CD8-positive, alpha-beta T cell (primary cell): ENCODE measurements at places on chromosomes 7 and 10.

- no peak for DNase-seq
Measured at GRCh38 chr10:131574363-131574706, 262.8 kb upstream of the TCERG1L start.

- DNase-seq, result peak; percentile 33
Measured at GRCh38 chr10:74103560-74104258, 46.9 kb downstream of the AP3M1 start.

GRCh38 chr10:129107525-129107924 lies 359.5 kb upstream of the MGMT start:
- no peak for DNase-seq

DNA sequence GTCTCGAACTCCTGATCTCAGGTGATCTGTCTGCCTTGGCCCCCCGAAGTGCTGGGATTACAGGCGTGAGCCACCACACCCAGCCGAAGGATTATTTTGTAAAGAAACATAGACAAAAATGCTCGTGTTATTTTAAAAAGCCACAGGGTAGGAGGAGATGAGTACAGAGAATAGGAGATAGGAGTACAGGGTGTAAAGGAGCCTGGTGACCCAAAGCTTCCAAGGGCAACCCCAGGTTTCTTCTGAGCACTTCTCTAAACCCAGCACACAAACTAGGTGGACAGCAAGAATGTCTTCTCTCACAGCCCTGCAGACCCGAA lies 54.7 kb downstream of the ZNF467 start:
- no peak for DNase-seq

- DNase-seq, result no peak
Measured at GRCh38 chr7:38893061-38893460, 15.9 kb downstream of the VPS41 start.

DNA sequence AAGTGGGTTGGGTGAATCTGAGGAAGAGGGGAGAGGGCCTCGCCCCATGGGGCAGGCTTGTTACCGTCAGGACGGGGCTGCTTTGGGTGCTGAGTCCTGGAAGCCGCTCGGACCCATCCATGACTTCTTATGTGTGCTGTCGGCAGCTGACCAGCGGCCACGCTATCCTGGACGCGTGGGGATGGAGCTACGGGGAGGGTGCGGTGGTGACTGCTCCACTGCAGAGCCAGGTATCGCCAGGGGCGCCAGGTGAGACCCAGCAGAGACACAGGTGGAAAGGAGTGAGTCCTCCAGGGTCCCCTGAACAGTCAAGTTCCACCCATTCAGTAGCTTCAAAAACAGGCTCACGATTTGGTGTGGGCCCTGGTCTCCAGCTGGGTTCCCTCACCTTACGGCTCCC lies 10.6 kb upstream of the FAM20C start:
- no peak for DNase-seq

- no peak for DNase-seq
Measured at GRCh38 chr10:29926693-29927048, 132.7 kb downstream of the JCAD start.

DNA sequence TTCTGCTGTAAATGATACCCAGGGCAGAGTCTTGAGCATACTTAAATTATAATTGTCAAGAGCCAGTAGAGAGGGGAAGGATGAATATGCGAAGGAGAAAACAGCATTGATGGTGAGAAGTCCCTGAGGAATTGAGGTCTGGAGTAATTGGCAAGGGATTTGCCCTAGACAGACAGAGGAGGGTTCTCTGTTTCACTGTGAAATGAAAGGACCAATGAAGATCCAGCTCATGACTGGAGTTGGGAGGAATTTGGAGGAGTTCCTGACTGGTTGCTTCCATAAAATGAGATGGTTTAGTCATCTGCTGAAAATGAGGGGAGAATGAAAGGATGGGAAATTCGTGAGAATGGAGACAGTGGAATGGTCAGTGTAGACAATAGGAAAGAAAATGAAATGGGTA lies 6.8 kb downstream of the PRPF18 start:
- no peak for DNase-seq

GRCh38 chr7:134364619-134365037 lies 47.9 kb upstream of the SLC35B4 start:
- no peak for DNase-seq

- DNase-seq, result no peak
Measured at GRCh38 chr7:13920053-13920697, 69.3 kb downstream of the ETV1 start.

- DNase-seq, result no peak
Measured at GRCh38 chr7:573933-574381, 54.3 kb upstream of the PDGFA start.

GRCh38 chr7:31950091-31950755 lies 120.0 kb downstream of the PDE1C start:
- no peak for DNase-seq

DNA sequence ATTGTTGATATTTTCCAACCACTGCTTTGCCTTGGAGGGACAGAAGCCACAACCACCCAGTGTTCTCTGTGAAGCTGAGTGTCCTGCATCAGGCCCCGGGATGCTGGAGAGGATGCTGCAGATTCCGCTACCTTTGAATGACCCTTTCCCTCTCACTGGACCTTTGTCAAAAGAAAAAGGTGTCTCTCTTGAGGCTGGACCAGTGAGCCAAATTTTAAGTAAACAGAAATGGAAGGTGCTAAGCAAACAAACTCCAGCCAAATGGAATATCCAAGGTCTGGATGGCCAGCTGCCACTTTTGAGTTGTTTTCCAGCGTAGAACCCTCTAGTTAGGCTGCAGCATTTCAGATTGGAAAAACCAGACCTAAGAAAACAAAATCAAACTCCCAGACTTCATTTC lies 145.5 kb downstream of the TRIL start:
- no peak for DNase-seq

- no peak for DNase-seq
Measured at GRCh38 chr7:2786607-2787116, 57.4 kb downstream of the GNA12 start.

DNA sequence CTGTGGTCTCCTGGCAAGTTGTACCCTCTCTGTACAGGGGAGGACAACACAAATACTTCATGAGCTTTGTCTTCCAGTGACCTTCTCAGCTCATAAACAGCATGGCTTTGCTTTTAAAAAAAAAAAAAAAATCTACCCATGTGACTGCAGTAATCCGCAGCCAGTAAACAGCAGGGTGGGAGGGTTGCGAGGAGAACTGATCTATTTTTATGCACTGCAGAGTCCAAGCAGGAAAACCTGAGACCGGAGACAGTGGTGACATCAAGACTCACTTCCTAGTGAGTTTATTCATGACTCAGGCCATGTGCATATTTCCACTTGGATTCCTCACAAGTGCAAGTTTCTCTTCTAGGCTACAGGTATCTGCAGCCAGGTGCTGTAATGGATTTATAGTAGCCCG lies 127.9 kb downstream of the NRF1 start:
- DNase-seq, result no peak

GRCh38 chr10:63114031-63114814 lies 18.9 kb upstream of the NRBF2 start:
- DNase-seq, result no peak

GRCh38 chr7:57404343-57404966 lies 45.5 kb upstream of the ZNF716 start:
- no peak for DNase-seq

DNA sequence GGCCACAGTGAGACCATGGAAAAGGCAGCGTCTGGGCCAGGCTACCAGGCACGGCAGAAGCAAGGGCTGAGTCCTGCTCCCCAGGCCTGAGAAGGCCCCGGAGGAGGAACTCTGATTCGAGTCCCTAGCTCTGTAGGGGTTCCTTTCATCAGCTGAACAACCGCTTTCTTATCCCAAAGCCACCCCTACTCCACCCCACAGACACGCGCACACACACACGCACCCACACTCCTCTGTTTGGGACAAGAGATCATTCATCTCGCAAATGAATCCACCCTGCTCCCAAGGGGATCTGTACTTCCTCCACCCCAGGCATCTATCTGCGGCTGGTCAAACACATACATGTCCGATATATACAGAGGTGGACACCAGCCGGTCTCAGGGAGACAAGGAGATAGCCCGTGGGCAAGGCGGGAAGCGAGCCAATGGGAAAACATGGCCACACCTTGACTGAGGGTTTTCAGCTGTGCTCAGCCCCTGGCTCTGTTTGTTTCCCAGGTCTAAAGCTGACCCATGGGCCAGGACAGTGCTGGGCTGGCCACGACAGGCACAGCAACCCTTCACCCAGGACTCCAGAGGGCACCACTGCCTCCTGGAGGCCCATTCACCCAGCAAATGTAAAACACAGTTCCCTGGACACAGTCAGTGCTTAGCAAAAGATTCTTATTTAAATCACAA lies 7.3 kb downstream of the ZCCHC24 start:
- no peak for DNase-seq

- DNase-seq, result no peak
Measured at GRCh38 chr10:79345241-79346011, 1.8 kb upstream of the PPIF start.

DNA sequence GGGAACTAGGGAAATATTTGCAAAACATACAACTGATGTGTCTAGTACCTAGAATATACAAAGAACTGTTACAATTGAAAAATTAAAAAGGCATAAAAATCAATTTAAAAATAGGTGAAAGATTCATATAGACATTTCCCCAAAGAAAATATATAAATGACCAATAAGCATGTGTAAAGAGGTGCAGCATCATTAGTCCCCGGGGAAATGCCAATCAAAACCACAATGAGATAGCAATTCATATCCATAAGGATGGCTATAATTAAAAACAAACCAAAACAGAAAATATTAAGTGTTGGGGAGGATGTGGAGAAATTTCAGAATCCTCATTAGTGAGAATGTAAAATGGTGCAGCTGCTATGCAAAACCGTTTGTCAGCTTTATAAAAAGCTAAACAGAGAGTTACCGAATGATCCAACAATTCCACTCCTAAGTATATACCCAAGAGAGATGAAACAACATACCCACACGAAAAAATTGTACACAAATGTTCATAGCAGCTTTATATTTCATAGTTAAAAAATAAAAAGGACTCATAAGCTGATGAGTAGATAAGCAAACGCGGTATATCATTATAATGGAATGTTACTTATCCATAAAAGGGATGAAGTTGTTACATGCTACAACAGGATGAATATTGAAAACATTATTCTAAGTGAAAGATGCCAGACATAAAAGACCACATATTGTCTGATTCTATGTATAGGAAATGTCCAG lies 210.1 kb upstream of the INHBA start:
- no peak for DNase-seq

DNA sequence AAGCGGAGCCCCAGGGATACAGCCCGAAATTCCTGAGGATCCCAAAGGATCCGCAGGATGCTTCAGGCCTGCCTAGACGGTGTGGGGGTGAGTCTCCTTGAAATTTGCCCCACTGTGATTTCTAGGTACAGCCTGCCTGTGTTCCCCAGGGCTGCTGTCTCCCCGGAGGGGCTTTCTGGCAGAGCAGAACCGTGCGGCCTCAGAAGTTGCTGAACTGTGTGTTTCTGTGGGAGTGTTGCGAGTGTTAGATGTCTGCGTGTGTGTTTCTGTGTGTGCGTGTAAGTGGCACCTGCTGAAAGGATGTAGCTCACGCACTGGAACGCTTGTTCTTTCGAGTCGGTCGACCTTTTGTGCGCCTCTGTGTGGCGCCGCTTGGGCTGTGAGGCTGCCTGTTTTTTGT lies 27.8 kb upstream of the ZNF273 start:
- no peak for DNase-seq

- peak; percentile 78 for DNase-seq
Measured at GRCh38 chr7:65722361-65722792, 150.5 kb upstream of the VKORC1L1 start.

DNA sequence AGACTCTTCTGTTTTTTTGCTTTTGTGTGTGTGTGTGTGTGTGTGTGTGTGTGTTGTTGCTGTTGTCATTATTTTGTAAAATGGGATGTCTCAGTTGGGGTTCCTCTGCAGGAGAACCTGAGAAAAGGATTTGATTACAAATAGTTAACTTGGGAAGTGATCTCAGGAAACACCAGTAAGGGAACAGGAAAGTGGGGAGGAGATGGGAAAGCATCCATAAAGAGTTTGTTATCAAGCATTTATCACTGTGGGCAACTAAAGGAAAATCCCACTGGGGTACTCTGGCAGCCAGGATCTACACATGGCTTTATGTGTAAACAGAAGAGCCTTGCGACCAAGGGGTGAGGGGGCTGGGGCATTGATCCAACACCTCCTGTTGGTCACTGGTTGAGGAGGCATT lies 485.4 kb downstream of the KCNMA1 start:
- DNase-seq, result no peak

- DNase-seq, result no peak
Measured at GRCh38 chr7:55514546-55515265, 57.6 kb downstream of the VOPP1 start.

DNA sequence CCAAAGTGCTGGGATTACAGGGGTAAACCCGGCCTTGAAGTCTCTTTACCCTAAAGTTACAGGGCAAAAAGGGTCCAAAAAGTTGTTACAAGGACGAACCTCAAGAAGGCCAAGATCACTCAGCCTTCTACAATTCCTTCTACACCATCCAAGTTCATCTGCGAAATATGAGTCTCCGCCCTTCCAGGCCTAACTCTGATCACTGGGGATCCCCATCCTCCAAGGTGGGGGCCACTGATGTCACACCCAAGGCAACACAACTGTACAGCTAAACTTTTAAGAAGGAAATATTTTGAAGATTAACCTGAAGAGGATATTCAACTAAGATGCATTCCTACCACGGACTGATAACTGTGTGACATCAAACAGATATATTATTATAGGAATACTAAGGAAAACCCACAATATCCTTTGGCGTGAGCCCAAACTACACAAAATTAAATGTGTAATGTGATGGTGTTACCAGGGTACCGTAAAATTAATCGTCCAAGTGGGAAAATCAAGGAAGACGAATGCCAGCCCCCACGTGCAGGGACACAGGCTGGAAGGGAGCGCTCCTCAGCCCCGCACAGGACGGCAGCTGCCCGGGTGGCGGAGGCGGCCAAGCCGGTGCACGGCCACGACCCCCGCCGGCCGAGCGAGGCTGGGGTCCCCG lies 1.0 kb downstream of the PAXIP1 start:
- DNase-seq, result no peak
